Mucosa of descending colon (tissue), 3 donors: ENCODE measurements at places on chromosomes 3 and 15. TPM values are rescaled to one million over a fixed set of nuclear protein-coding genes. Genes with fewer than 3 reads are reported as not detected.

- DNase-seq = no peak
These were observed 779.0 kb downstream of the SQOR start for GRCh38 chr15:46413799-46414198.

DNA sequence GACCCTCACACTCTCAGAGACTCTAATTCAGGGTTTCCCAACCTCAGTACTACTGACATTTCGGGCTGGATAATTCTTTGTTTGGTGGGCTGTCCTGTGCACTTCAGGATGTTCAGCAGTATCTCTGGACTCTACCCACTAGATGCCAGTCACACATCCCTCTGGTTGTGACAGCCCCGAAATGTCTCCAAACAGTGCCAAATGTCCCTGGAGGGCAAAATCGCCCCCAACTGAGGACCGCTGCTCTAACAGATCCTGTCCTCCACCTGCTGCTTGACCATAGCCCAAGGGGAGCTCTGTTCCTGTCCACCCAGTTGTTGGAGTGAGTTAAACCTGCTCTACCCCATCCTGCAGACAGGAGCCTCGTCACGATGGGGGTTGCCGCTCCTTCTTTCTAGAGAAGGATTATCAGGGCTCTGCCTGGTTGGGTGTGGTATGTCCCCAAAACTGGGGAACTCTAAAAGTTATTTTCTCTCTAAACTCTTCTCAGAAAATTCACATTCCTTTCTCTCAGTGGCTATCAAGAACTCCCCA, 85.6 kb upstream of the PSMD6 start:
- no peak for DNase-seq

HRG gene
- total RNA-seq = not detected

GRCh38 chr15:74988007-74988800, 7.2 kb upstream of the SCAMP5 start:
- DNase-seq = peak; percentile 66
